ENCODE measurements at places on chromosomes 6 and 20. TPM values are rescaled to one million over a fixed set of nuclear protein-coding genes. Genes with fewer than 3 reads are reported as not detected.

IFT52 gene
- total RNA-seq = 16.8 TPM

ZKSCAN4 gene
- 3.7 TPM for total RNA-seq

MRAP2 gene
- total RNA-seq = 0.57 TPM

C20orf204 gene
- total RNA-seq = 0.44 TPM

DLK2 gene
- not detected for total RNA-seq

SIGLEC1 gene
- total RNA-seq = 16.3 TPM

NT5DC1 gene
- 31.4 TPM for total RNA-seq

STX16 gene
- 72.6 TPM for total RNA-seq

RBPJL gene
- not detected for total RNA-seq

RAMACL gene
- total RNA-seq = 4.2 TPM

NKX2-4 gene
- total RNA-seq = not detected

PPP1R16B gene
- total RNA-seq = 16.8 TPM

HDGFL1 gene
- not detected for total RNA-seq

BACH2 gene
- total RNA-seq = 3.1 TPM

UCKL1 gene
- 32.9 TPM for total RNA-seq

C20orf173 gene
- not detected for total RNA-seq

GPLD1 gene
- total RNA-seq = 15.7 TPM

MMUT gene
- 8.4 TPM for total RNA-seq

CLPSL1 gene
- total RNA-seq = not detected

TMEM239 gene
- total RNA-seq = not detected

ZNF165 gene
- total RNA-seq = 4.2 TPM

PAK1IP1 gene
- 13.1 TPM for total RNA-seq

TENT5A gene
- 21.9 TPM for total RNA-seq

ADISSP gene
- 6.7 TPM for total RNA-seq

All from upper lobe of left lung (tissue), 6 donors.